ENCODE measurements at places on chromosomes 5 and 9. TPM values are rescaled to one million over a fixed set of nuclear protein-coding genes. Genes with fewer than 3 reads are reported as not detected.

The SMIM33 gene
- total RNA-seq, result 0.37 TPM

The KIF4B gene
- total RNA-seq, result 0.10 TPM

The FOXD4 gene
- total RNA-seq, result not detected

The PCDHGA6 gene
- total RNA-seq, result 0.05 TPM

The C5orf22 gene
- 25.5 TPM for total RNA-seq

DNA sequence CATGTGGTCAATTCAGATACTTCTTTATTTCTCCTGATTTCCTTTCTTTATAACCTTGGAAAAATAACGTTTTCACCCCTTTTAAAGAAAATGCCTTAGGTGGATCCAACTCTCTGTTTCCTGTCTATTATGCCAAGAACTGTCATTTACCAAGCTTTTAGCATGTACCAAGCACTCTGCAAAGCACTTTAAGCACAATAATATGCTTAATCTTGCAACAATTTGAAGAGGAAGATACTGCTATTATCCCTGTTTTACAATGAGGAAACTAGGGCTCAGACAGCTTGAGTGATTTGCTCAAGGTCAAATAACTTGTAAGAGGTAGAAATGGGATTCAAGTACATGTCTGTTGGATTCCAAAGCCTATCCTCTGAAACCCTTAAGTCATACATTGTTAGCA lies 224.8 kb upstream of the IL12B start:
- H3K36me3 ChIP-seq, result no peaks in the 10 kb centered on the region
- no peak for DNase-seq
- H3K4me1 ChIP-seq, result no peaks in the 10 kb centered on the region
- H3K27me3 ChIP-seq, result no peaks in the 10 kb centered on the region
- no peak overlapping the region for H3K4me3 ChIP-seq

DNA sequence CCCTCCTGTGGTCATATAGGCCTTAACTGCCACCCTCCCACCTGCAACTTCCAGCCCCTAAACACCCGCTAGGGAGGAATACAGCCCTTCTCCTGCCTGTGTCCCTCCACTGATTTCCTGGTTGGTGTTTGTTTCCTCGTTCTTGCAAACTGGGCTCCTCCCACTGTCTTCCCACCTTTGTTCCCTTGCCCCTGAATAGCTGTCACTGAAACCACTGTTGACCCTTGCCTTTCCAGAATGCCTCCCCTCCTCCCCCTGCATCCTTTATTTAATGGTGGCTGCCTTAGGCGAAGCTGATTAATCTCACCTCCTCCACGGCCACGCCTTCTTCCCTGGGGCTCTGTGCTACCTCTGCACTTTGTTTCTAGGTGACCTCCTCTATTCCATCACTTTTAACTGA lies 626.7 kb downstream of the BNC2 start:
- no peaks in the 10 kb centered on the region for H3K4me1 ChIP-seq
- no peak overlapping the region for H3K4me3 ChIP-seq
- no peaks in the 10 kb centered on the region for H3K27me3 ChIP-seq
- no peaks in the 10 kb centered on the region for H3K36me3 ChIP-seq
- DNase-seq, result no peak
- H3K27ac ChIP-seq, result no peak overlapping the region

DNA sequence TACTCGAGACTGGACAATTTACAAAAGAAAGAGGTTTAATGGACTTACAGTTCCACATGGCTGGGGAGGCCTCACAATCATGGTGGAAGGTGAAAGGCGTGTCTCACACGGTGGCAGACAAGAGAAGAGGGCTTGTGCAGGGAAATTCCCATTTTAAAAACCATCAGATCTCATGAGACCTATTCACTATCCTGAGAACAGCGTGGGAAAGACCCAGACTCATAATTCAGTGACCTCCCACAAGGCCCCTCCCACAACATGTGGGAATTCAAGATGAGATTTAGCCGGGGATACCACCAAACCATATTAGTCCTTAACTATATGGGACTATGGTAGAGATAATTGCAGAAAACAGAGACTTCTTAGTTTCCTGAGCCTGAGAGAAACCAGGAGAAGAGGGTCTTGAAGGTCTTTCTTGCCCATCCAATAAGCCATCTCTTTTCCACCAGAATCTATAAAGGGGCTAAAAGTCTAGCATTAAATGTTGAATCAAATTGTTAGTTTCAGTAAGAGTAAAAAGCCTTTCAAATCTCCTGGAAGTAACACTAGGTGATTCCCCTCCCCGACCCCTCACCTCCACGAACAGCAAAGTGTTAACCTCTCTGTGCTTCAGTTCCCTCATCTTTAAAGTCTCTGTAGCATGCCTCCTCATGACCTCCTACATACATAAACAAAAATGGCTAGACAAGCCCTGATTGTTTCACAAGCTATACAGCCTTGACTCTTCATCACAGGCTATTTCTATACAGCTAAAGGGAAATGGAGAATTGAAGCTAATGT lies 259.1 kb downstream of the TMEM167A start:
- no peak overlapping the region for H3K27ac ChIP-seq
- no peak overlapping the region for H3K4me3 ChIP-seq
- no peaks in the 10 kb centered on the region for H3K36me3 ChIP-seq
- no peaks in the 10 kb centered on the region for H3K27me3 ChIP-seq
- peaks cover 10% of the 10 kb centered on the region for H3K4me1 ChIP-seq
- peak; percentile 23 for DNase-seq

DNA sequence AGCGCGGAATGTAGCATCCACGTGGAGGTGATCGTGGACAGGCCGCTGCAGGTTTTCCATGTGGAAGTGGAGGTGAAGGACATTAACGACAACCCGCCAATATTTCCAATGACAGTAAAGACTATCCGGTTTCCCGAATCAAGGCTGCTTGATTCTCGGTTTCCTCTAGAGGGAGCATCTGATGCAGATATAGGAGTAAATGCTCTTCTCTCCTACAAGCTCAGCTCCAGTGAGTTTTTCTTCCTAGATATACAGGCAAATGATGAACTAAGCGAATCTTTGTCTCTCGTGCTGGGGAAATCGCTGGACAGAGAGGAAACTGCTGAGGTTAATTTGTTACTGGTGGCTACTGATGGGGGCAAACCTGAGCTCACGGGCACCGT lies 598 bp downstream of the PCDHA2 start:
- H3K4me1 ChIP-seq, result no peaks in the 10 kb centered on the region
- H3K4me3 ChIP-seq, result no peak overlapping the region
- H3K36me3 ChIP-seq, result peaks cover 13% of the 10 kb centered on the region
- DNase-seq, result no peak

DNA sequence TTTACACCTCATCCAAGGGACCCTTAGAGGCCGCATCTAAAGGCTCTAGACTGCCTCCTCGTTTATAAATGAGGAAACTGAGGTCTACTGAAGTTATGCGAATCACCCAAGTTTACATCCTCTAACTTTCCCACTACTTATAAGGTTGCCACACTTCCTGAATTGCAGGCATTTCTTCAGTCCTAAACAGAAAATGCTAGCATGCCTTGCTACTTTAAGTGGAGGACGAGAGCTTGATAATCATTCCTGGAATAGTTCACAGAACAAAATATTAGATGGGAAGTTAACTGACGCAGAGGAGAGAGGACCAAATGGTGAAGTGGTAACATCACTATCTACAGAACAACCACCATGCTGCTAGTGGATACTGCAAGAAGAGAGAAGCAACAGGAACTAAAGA lies 85.8 kb downstream of the GNAQ start:
- H3K4me1 ChIP-seq, result peaks cover 61% of the 10 kb centered on the region
- no peak overlapping the region for H3K4me3 ChIP-seq
- H3K27ac ChIP-seq, result no peak overlapping the region
- H3K36me3 ChIP-seq, result no peaks in the 10 kb centered on the region

DNA sequence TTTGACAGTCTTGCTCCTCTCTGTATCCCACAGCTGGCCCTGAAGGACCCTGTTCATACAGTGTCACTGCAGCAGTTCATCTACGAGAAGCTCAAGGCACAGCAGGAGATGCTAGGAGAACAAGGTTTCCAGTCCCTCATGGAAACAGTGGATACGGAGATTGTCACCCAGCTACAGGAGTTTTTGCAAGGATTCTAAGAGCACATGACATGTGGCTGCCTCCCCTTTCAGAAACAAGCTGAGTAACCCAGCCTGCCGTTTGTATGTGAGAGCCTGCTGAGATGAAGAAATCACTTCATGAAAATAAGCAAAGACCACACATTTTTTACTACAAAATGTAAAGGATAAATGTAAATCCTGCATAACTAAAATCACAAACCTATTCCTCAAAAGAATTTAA lies 48.5 kb downstream of the LRRC70 start:
- H3K36me3 ChIP-seq, result peaks cover 9% of the 10 kb centered on the region
- no peak overlapping the region for H3K27ac ChIP-seq
- no peaks in the 10 kb centered on the region for H3K27me3 ChIP-seq
- no peak overlapping the region for H3K4me3 ChIP-seq

GRCh38 chr9:69186841-69187611 lies 12.9 kb downstream of the TJP2 start:
- no peak overlapping the region for H3K4me3 ChIP-seq
- H3K4me1 ChIP-seq, result peaks cover 11% of the 10 kb centered on the region
- H3K36me3 ChIP-seq, result peaks cover 2% of the 10 kb centered on the region
- no peaks in the 10 kb centered on the region for H3K27me3 ChIP-seq
- no peak for DNase-seq

DNA sequence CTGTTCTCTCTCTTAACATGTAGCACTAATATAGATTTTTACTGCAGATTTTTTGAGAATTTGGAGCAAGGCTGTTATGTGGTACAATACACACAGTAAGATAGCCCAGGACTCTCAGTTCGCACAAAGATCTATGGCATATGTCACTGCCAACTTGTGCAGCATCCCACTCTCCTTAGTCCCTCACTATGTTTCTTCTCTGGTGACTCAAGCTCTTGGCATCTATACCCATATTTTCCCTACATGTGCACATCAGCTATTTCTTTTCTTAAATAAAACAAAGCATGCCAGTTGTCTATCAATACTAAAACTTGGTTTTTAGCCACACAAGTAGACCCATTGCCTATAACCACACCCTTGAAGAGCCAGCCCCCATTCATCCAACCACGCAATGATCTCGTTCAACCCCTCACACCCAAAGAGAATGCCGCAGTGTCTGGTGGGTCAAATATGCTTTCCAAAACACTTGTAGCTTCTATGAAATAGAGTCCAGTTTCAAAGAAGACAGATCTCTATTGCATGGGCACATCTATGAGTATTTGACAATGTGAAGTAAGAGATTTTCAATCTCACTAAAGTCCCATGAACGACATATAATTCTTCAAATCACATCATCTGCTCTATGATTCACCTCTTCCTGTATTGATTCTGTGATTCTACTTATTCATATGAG lies 18.2 kb upstream of the IL7R start:
- H3K27ac ChIP-seq, result peak overlapping the region; percentile 95
- no peak for DNase-seq
- no peaks in the 10 kb centered on the region for H3K27me3 ChIP-seq

GRCh38 chr9:73655831-73656230 lies 504.2 kb downstream of the ANXA1 start:
- H3K4me3 ChIP-seq, result no peak overlapping the region
- H3K4me1 ChIP-seq, result no peaks in the 10 kb centered on the region
- DNase-seq, result no peak
- no peak overlapping the region for H3K27ac ChIP-seq

- DNase-seq, result no peak
- no peaks in the 10 kb centered on the region for H3K27me3 ChIP-seq
- H3K4me1 ChIP-seq, result no peaks in the 10 kb centered on the region
- H3K27ac ChIP-seq, result no peak overlapping the region
These were observed 68.8 kb upstream of the FCN2 start for GRCh38 chr9:134811673-134812342.

DNA sequence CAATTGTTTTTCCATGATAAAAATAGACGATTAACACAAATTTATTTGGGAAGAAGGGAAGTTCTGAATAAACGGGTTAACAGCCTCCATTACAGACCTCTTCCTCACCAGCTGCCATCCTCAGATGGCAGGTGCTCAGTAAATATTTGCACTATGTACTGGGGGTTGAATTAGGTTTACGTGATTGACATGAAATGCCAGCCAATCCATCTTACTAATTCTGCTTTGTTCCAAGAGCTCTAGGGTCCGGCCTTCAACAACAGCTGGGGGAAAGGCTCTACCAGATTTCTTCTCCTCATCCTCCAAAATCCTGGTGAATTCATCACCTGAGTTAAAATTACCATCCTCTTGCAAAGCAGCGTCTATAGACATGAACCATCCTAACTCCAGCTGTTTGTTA lies 104.6 kb downstream of the MTX3 start:
- H3K27ac ChIP-seq, result no peak overlapping the region
- no peak overlapping the region for H3K4me3 ChIP-seq
- no peaks in the 10 kb centered on the region for H3K36me3 ChIP-seq
- no peak for DNase-seq

DNA sequence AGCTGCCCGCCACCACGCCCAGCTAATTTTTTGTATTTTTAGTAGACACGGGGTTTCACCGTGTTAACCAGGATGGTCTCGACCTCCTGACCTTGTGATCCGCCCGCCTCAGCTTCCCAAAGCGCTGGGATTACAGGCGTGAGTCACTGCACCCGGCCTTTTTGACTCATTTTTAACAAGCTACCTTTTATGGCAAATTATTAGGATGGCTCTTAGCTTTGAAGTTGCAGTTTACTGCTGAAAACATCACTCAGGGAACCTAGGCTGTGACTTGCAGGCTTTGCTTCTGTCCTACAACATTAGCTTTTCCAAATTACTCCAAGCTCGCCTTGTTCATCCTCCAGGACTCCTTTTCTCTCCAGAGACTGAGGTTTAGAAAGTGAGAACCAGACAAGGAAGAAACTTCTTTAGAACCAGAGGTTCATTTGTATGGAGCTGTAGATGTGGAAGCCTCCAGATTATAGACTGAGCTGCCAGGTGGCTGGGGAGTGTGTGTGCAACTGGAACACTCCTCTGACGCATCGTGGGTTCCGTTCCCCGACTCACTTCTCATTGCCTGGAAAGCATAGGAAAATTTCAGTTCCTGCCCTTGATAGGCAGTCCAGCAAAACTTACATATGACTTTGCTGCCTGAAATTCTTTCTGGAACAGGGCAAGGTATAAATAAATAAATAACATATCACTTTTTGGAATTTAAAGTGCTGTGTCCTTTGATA lies 23.8 kb upstream of the SPTAN1 start:
- H3K27ac ChIP-seq, result no peak overlapping the region
- H3K4me1 ChIP-seq, result no peaks in the 10 kb centered on the region
- DNase-seq, result no peak
- no peaks in the 10 kb centered on the region for H3K27me3 ChIP-seq
- H3K36me3 ChIP-seq, result peaks cover 22% of the 10 kb centered on the region
- no peak overlapping the region for H3K4me3 ChIP-seq

- H3K36me3 ChIP-seq, result no peaks in the 10 kb centered on the region
- H3K4me1 ChIP-seq, result no peaks in the 10 kb centered on the region
- DNase-seq, result no peak
- no peaks in the 10 kb centered on the region for H3K27me3 ChIP-seq
- H3K27ac ChIP-seq, result no peak overlapping the region
These were observed 67.5 kb downstream of the HSPA4 start for GRCh38 chr5:133119233-133119711.

GRCh38 chr9:112252194-112252593 lies 77.1 kb upstream of the SUSD1 start:
- H3K36me3 ChIP-seq, result peaks cover 18% of the 10 kb centered on the region
- no peak for DNase-seq
- peaks cover 23% of the 10 kb centered on the region for H3K4me1 ChIP-seq
- no peak overlapping the region for H3K27ac ChIP-seq
- H3K27me3 ChIP-seq, result no peaks in the 10 kb centered on the region

- no peak for DNase-seq
- no peaks in the 10 kb centered on the region for H3K36me3 ChIP-seq
- H3K4me1 ChIP-seq, result no peaks in the 10 kb centered on the region
- no peak overlapping the region for H3K27ac ChIP-seq
- peaks cover 10% of the 10 kb centered on the region for H3K27me3 ChIP-seq
These were observed 433.7 kb downstream of the ARHGEF28 start for GRCh38 chr5:74059706-74060105.
